ENCODE measurements at places on chromosomes 6 and 20. TPM values are rescaled to one million over a fixed set of nuclear protein-coding genes. Genes with fewer than 3 reads are reported as not detected.

The PERP gene
- 20.8 TPM for total RNA-seq

The CGA gene
- total RNA-seq = 0.09 TPM

The CCDC167 gene
- total RNA-seq = 13.6 TPM

The ZBTB24 gene
- 6.3 TPM for total RNA-seq

The ZNF311 gene
- 1.9 TPM for total RNA-seq

The DST gene
- 329 TPM for total RNA-seq

The EDN1 gene
- total RNA-seq = 2.0 TPM

The C6orf118 gene
- not detected for total RNA-seq

The SULF2 gene
- total RNA-seq = 28.3 TPM

The LY6G5B gene
- total RNA-seq = 2.1 TPM

The SLC17A1 gene
- total RNA-seq = not detected

The SYS1 gene
- total RNA-seq = 28.5 TPM

The HFE gene
- 13.7 TPM for total RNA-seq

The ADA gene
- 5.3 TPM for total RNA-seq

The SLC22A1 gene
- total RNA-seq = 0.92 TPM

The TASP1 gene
- total RNA-seq = 7.6 TPM

The PTCRA gene
- not detected for total RNA-seq

The FNDC11 gene
- total RNA-seq = 0.46 TPM

The SLC35F1 gene
- under 0.01 TPM for total RNA-seq

The HLA-DOA gene
- under 0.01 TPM for total RNA-seq

The PLEKHG1 gene
- 2.7 TPM for total RNA-seq

All from smooth muscle cell of bladder (primary cell).